ENCODE measurements at places on chromosomes 5 and 9.

GRCh38 chr5:4196744-4197143 lies 601.1 kb downstream of the IRX1 start:
- no peak for DNase-seq

GRCh38 chr9:84573083-84573482 lies 96.4 kb upstream of the NTRK2 start:
- DNase-seq, result no peak

GRCh38 chr9:37061768-37062167 lies 27.7 kb upstream of the PAX5 start:
- no peak for DNase-seq

GRCh38 chr9:34671307-34671706 lies 8.8 kb upstream of the CCL27 start:
- no peak for DNase-seq

DNA sequence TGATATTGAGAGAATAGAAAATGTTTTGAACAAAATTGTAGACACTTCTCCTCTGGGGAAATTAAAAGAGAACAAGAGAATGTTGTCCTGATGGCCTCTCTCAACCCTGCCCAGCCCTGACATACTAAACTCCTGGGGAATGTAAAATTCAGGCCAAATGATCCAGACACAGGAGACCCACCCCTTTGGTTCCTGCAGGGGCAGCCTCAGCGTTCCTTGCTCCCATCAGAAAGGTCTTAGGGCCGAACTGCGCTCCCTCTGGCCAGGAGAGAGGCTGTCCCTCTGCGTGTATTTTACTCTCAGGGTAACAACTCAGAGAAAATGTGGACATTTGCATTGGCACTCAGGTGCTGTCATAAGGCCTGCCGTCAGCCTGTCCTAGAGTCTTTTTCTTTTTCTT lies 616.3 kb upstream of the KLF4 start:
- DNase-seq, result no peak

DNA sequence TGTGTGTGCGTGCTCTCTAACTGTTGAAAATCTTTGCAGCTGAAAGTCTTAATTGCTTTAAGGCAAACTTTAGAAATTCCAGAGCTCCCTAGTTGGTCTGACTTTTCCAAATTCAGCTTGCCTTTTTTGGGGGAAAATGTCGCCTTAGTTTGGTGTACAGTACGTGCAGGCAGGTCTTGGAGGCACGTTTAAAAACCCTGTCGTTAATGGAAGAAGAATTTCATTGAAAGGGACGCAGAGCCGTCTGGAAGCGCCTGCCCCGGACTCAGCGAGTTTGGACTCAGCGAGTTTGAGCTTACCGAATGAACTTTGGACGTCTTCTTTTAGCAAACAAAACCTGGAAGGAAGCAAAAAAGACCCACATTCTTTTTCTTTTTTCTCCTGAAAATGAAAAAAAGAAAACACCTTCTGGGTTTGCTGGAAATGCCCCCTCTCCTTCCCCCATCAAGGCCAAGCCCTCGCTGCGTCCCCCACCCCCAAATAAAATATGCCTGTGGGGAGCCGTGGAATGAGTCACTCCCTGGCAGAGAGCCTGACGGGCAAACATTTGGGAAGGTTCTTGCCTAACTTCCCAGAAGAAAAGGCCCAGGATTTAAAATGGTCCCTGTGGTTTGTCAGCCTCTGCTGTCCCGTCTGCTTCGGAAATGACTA lies 1.5 kb downstream of the NEK6 start:
- DNase-seq, result no peak

GRCh38 chr9:87707805-87708506 lies 18.0 kb upstream of the CTSL start:
- no peak for DNase-seq
